SK-N-SH treated with all-trans-retinoic acid at 6 μM for 48 hours (cell line): ENCODE measurements at places on chromosomes 1 and 21.

GRCh38 chr1:154496383-154496782 lies 5.6 kb upstream of the TDRD10 start:
- no peak for ATAC-seq

- peak; percentile 76 for ATAC-seq
Measured at GRCh38 chr1:79497193-79497773, 490.8 kb upstream of the ADGRL4 start.

DNA sequence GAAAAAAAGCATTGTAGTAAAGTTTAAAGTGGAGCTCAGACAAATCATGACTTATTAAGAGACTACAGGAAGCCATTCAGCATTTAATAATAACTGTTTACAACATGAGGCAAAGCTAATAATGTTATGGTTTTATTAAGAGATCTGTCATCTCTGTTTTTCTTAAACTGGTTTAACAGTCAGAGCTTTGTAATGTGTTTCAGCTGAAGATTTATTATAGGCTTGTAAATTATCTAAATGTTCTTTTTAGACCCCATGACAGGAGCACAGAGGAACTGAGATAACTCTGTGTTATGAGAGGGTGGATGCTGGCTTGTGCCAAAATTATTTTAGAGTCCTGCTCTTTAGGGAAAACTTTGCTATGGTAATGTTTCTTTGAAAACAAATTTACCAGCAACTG lies 38.0 kb upstream of the RWDD3 start:
- ATAC-seq, result no peak

- peak; percentile 20 for ATAC-seq
Measured at GRCh38 chr1:11051781-11052511, 4.9 kb upstream of the MASP2 start.

- peak; percentile 2; the same call in 2 of the 3 replicates for ATAC-seq
Measured at GRCh38 chr1:226984521-226985238, 44.6 kb downstream of the COQ8A start.

- ATAC-seq, result no peak
Measured at GRCh38 chr1:59879996-59880505, 46.5 kb downstream of the CYP2J2 start.

- no peak for ATAC-seq
Measured at GRCh38 chr1:179958359-179958758, 3.7 kb downstream of the CEP350 start.

- no peak for ATAC-seq
Measured at GRCh38 chr1:46530791-46531409, 20.5 kb downstream of the KNCN start.
